ENCODE measurements at places on chromosomes 7 and 10.
A peak's percentile ranks its signal among the peaks of the same experiment; 100 is the strongest.

DNA sequence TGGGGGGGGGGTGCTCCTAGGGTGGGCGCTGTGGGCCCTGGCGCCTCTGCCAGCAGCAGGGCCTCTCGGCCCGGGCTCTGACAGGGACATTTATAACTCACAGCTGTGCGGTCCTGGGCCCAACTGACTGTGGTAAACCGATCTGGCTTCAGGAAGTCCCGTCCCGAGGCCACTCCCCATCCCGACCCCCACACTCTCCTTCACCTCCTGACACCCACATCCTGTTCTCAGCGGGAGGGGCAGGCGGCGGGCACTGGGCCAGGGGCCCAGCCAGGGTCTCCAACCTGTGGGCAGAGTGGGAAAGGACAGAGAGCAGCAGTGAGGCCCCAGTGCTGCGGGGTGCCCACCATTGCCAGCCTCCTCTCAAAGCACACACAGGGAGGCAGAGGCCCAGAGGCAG lies 69.1 kb downstream of the ZMIZ1 start:
- DNase-seq, result peak; percentile 39

- no peak for DNase-seq
Observed at GRCh38 chr7:119256446-119257131, 1016.4 kb upstream of the KCND2 start.

GRCh38 chr7:99469381-99470065 lies 3.2 kb upstream of the ZNF789 start:
- no peak for DNase-seq

- DNase-seq, result no peak
Observed at GRCh38 chr10:125263551-125263950, 103.2 kb upstream of the CTBP2 start.

- no peak for DNase-seq
Observed at GRCh38 chr7:94095316-94096009, 91.3 kb upstream of the BET1 start.

DNA sequence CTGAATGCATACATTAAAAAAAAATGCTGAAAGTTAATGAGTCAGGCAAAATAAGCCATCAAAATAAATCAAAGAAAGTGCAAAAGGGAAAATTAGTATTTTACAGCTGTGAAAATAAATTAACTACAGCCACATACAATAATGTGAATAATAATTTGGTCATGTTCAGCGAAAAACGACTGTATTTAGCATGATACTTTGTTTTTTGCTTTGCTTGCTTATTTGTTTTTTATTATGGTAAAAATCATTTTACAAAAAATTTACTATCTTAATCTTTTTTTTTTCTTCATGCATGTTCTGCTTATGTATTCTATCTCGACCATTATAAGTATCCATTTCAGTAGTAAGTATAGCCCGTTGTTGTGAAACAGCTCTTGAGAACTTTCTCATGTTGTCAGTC lies 77.1 kb downstream of the RAB18 start:
- no peak for DNase-seq

GRCh38 chr7:157502701-157503111 lies 165.9 kb downstream of the DNAJB6 start:
- DNase-seq, result no peak

- DNase-seq, result no peak
Observed at GRCh38 chr7:20799566-20800366, 13.1 kb upstream of the SP8 start.

- no peak for DNase-seq
Observed at GRCh38 chr7:39733881-39734632, 110.7 kb downstream of the RALA start.

GRCh38 chr7:16838891-16839290 lies 34.1 kb upstream of the AGR2 start:
- no peak for DNase-seq

DNA sequence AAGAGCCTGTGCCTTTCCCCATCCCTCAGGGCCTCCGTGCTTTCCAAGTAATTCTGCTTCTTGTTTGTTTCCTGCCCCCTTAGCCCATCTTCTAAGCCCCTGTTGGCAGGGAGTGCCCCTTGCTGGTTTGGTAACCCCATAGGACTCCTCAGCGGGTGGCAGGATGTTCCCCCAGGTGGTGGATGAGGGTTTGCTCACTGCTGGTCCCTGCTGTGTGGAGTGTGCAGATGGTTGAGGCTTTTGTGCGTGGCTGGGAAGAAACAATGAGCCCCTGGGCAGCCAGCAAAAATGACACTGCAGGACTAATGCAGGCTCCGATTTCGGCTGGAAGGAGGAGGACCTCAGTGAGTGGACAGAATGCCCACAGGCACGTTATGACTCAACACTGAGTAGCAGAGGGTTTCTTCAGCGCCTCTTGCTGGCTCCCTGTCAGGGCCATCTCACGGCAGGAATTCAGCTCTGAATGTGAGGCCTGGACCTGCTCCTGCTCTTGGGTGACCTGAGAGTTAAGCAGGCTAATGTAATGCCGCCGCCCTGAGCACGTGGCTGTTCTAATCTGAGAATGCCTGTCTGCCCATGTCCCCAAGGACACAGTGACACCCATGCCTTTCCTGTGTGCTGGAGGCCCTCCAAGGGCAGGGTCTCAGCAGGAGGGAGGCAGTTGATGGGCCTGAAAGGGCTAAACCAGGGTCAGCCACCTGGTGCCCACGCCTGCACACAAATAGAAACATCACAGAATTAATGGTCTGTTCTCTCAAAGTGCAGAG lies 16.6 kb downstream of the BAG3 start:
- DNase-seq, result no peak

DNA sequence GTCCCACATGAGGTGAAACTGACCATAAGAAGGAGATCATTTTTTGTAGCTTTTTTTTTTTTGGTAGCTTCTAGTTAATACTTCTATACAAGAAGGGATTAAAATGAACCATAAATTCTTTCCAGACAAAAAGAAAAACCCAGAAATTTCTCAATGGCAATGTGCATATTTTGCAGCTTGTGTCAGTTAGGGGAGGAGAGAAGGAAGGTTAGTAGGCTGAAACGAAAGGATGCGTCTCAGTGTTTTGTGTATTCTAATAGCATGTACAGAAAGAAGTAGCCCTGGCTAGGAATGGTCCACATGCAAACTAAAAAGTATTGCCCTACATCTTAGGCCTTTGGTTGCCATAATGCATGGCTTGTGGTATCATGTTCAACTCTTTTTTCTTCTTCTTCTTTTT lies 90.6 kb downstream of the CACNB2 start:
- no peak for DNase-seq

DNA sequence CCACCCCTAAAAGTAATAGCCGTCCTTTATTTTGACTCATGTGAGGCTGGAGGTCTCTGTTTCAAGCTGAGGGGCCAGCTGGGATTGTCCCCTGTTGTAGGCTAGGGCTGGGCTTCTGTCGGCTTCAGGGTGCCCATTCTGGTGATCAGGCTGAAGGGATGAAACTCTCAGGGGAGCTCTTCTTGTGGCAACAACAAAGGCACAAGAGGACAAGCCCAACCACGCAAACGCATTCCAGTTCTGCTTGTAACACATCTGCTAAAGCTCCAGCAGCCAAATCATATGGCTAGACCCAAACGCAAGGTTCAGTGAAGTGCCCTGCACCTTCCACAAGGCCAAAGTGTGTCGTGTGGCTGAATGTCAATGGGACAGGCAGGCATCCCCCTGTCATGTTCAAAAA lies 405.7 kb downstream of the INHBA start:
- no peak for DNase-seq

- no peak for DNase-seq
Observed at GRCh38 chr7:113446391-113446790, 328.0 kb upstream of the SMIM30 start.

- DNase-seq, result no peak
Observed at GRCh38 chr7:118664498-118664897, 440.0 kb downstream of the ANKRD7 start.

DNA sequence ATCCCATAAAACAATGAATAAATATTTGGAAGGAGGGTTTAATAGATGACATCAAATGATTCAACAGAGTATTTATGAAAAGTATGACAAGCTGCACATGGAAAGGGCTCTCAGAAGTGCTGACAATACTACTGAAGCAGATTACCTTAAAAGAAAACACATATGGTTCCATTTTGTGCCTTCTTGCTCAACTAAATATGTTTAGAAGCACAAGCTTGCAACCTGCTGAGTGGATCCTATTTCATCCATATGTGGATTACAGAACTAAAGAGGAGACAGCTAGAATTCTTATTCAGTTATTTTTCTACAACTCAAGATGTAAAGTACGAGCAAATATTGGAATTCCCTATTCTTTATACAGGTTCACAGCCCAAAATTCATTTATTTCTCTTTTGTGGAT lies 340.6 kb downstream of the TFEC start:
- DNase-seq, result no peak

- peak; percentile 23 for DNase-seq
Observed at GRCh38 chr10:13659887-13660550, 73.3 kb downstream of the PRPF18 start.

DNA sequence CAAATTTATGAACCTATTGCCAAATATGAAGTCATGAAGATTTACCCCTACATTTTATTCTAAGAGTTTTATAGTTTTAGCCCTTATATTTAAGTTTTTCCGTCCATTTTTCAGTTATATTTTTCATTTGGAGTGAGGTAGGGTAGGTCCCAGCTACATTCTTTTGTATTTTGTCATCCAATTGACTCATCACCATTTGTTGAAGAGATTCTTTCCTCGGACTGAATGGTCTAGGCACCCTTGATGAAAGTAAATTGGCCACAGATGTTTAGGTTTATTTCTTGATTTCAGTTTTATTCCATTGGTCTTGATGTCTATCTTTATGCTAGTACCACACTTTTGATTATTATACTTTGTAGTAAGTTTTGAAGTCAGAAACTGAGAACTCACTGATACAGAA lies 22.7 kb downstream of the CYP2C19 start:
- no peak for DNase-seq

DNA sequence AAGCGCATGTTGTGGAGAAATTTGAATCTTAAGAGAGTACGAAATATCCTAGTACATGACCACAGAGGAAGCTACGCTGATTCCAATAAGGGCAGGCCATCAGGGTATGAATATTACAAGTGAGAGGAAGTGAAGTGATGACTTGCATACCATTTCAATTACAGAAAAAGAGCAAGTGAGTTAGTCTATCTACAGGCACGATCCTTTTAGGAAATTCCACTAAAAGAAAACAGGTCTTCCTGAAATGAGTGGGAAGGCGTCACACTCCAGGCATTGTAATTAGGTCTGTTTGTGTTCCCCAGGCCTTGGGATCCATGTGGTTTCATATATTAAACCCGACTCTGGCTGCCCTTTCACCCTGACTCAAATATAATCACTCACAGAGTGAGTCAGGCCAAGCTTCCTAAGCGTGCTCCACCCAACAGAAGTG lies 152.5 kb downstream of the SEMA3A start:
- DNase-seq, result no peak

- no peak for DNase-seq
Observed at GRCh38 chr10:8187171-8187666, 132.7 kb downstream of the GATA3 start.

- no peak for DNase-seq
Observed at GRCh38 chr10:21488246-21488956, 37.1 kb downstream of the SKIDA1 start.

GRCh38 chr10:124648738-124649137 lies 95.4 kb downstream of the FAM53B start:
- DNase-seq, result peak; percentile 56

DNA sequence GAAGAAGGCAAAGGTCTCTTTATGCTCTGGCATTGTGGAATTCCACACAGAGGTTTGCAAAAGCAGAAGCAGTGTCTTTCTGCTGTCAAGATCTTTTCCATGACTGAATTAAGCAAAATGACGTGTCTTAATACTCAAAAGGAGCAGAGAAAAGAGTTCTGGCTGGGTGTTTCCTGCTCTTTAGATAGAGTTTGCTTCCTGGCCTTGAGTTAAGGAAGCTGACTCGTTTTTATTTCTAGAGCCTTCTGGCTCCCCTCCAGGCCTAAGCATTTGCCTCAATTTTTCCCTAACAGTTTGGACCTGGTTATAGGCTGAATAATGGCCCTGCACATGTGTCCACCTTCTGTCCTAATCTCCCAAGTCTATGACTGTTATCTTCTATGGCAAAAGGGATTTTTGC lies 21.6 kb downstream of the TAS2R41 start:
- DNase-seq, result no peak

- DNase-seq, result no peak
Observed at GRCh38 chr10:47335906-47336305, 12.3 kb upstream of the RBP3 start.

DNA sequence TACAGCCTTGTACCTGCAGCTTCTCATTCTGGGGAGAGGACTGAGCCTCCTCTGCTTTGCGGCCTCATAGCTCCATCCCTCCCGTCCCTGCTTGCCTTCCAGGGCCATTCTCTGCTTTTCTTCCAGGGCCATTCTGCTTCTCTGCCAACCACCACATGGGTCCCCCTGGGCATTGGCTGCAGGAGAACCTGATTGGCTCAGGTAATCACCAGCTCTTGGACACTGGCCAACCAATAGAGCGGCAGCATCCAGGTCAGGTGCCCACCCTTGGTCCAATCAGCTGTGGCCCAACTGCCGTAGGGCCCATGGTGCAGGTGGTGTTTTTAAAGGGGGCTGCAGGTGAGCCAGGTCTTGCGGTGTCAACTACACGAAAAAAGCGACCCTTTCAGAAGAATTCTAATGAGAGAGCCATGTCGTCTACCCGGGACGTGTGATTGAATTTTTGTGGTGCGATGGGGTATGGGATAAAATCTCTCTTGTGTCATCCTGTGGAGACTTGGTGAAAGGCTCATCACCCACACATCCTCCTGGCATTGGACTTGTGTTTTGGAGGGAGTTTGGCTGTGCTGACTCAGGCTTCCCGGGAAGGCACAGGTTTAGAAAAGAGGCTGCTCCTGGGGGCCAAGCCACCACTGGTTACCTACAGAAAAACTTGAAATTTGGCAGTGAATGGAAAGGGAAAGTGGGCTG lies 46.0 kb upstream of the PODXL start:
- DNase-seq, result no peak

GRCh38 chr10:30059209-30060107 lies at the start of gene JCAD:
TSS of gene JCAD (minus strand) at chr10:30059586. CDS start at chr10:30047812, 11,774 bp downstream.
- peak; percentile 16 for DNase-seq

GRCh38 chr7:98784216-98784785 lies 85.5 kb downstream of the TMEM130 start:
- no peak for DNase-seq

GRCh38 chr7:101102026-101102425 lies 16.7 kb downstream of the TRIM56 start:
- no peak for DNase-seq

DNA sequence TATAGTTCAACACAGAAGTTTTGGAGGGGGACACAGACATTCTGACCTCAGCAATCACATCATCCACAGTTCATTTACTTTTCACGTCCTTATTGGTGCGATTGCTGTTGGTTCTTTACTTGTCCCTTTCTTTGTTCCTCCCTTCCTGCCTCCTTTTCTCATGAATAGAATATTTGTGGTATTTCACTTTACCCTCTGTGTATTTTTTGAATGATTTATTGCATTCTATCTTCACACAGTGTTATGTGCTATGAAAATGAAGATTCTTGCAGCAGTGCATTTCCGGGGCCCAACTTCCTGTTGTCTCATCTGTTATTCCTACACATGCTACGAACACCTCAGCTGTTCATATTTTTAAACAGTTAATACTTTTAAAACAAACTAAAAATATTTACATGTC lies 179.6 kb downstream of the ZMYND11 start:
- no peak for DNase-seq

- DNase-seq, result no peak
Observed at GRCh38 chr10:110897184-110897583, 21.8 kb downstream of the BBIP1 start.

GRCh38 chr7:79454361-79454960 lies 994 bp upstream of the MAGI2 start:
- DNase-seq, result no peak

Data from stimulated activated CD8-positive, alpha-beta memory T cell treated with anti-CD3 and anti-CD28 coated beads, Interleukin-7, amount 100 ng/mL, for 48 hours (primary cell).